ENCODE measurements at places on chromosomes 3 and 15. TPM values are rescaled to one million over a fixed set of nuclear protein-coding genes. Genes with fewer than 3 reads are reported as not detected.

UROC1 gene
- not detected for total RNA-seq

PPIB gene
- 541 TPM for total RNA-seq

TERC gene
- 3.1 TPM for total RNA-seq

SEMA7A gene
- 30.5 TPM for total RNA-seq

ADCY5 gene
- not detected for total RNA-seq

RPL4 gene
- 1,989 TPM for total RNA-seq

PIGBOS1 gene
- 10.2 TPM for total RNA-seq

CHST2 gene
- total RNA-seq, result 6.0 TPM

XCR1 gene
- total RNA-seq, result 0.05 TPM

HYAL1 gene
- total RNA-seq, result 0.29 TPM

PLSCR5 gene
- not detected for total RNA-seq

ZNF445 gene
- total RNA-seq, result 23.8 TPM

TM6SF1 gene
- 15.9 TPM for total RNA-seq

HYAL2 gene
- total RNA-seq, result 6.5 TPM

OIP5 gene
- total RNA-seq, result 14.5 TPM

DLEC1 gene
- total RNA-seq, result 1.0 TPM

LSG1 gene
- total RNA-seq, result 47.6 TPM

PML gene
- total RNA-seq, result 130 TPM

TM4SF4 gene
- total RNA-seq, result not detected

JAGN1 gene
- 36.2 TPM for total RNA-seq

CRYGS gene
- 5.5 TPM for total RNA-seq

SERINC4 gene
- 0.17 TPM for total RNA-seq

GADL1 gene
- total RNA-seq, result not detected

ZNF197 gene
- total RNA-seq, result 13.9 TPM

ISLR gene
- total RNA-seq, result not detected

SYNPR gene
- total RNA-seq, result not detected

CCDC191 gene
- total RNA-seq, result 2.6 TPM

RASGRP1 gene
- total RNA-seq, result 224 TPM

TRIM59 gene
- 45.1 TPM for total RNA-seq

GOLGA6D gene
- total RNA-seq, result not detected

GOLGA8T gene
- not detected for total RNA-seq

TMC3 gene
- not detected for total RNA-seq

ILDR1 gene
- 0.37 TPM for total RNA-seq

SEMA6D gene
- not detected for total RNA-seq

CFAP44 gene
- total RNA-seq, result 6.4 TPM

RTP4 gene
- 21.6 TPM for total RNA-seq

CD276 gene
- 5.1 TPM for total RNA-seq

P2RY12 gene
- not detected for total RNA-seq

C3orf70 gene
- total RNA-seq, result 0.05 TPM

ERICH6 gene
- not detected for total RNA-seq

SAXO2 gene
- 0.49 TPM for total RNA-seq

SLCO2A1 gene
- total RNA-seq, result not detected

IL17RD gene
- total RNA-seq, result not detected

ZIC4 gene
- total RNA-seq, result not detected

EXD1 gene
- not detected for total RNA-seq

GOLGA8M gene
- total RNA-seq, result 3.8 TPM

MUC20 gene
- 7.0 TPM for total RNA-seq

MPI gene
- 69.2 TPM for total RNA-seq

SHC4 gene
- 1.6 TPM for total RNA-seq

TMIE gene
- not detected for total RNA-seq

All from T-helper 1 cell treated with Interleukin-12 subunit alpha and Interleukin-12 subunit beta and Interleukin-4 antibody, amounts not matched to agents 30 ng/mL and 1 ng/mL, for 36 hours (primary cell).